ENCODE measurements at places on chromosomes 2 and 18. TPM values are rescaled to one million over a fixed set of nuclear protein-coding genes. Genes with fewer than 3 reads are reported as not detected.

DNA sequence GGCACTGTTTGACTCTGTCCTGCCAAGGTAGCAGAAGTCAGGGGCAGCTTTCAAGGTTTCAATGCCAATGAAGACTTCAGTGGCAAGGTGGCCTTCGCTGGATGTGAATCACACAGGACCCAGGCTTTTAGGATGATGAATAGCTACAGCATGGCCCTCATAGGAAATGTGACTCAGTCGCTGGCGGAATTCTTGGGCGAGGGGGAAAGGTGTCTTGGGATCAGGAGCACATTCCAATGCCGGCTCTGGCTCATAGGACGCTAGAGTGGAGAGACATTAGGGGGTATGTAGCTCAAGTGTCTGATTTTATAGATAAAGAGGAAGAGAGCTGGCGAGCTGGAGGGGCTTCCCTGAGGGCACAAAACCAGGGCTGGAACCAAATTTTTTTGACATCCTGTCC is 68.6 kb downstream of the SMIM21 start:
- no peak for DNase-seq

DNA sequence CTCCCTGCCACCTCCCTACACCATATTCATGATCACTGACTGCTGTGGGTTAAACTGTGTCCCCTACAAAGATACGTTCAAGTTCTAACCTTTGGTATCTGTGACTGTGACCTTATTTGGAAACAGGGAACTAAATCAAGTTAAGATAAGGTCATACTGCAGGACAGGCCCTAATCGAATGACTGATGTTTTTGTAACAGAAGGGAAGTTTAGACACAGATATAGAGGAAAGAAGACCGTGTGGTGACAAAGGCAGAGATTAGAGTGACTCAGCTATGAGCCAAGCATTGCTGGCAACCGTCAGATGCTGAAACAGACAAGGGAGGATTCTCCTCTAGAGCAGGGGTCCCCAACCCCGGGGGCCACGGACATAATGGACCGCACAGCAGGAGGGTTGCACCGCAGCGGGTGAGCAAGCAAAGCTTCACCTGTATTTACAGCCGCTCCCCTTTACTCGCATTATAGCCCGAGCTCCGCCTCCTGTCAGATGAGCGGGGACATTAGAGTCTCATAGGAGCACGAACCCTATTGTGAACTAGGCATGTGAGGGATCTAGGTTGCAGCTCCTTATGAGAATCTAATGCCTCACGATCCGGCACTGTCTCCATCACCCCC is 28.9 kb upstream of the RNF152 start:
- DNase-seq = no peak

DNA sequence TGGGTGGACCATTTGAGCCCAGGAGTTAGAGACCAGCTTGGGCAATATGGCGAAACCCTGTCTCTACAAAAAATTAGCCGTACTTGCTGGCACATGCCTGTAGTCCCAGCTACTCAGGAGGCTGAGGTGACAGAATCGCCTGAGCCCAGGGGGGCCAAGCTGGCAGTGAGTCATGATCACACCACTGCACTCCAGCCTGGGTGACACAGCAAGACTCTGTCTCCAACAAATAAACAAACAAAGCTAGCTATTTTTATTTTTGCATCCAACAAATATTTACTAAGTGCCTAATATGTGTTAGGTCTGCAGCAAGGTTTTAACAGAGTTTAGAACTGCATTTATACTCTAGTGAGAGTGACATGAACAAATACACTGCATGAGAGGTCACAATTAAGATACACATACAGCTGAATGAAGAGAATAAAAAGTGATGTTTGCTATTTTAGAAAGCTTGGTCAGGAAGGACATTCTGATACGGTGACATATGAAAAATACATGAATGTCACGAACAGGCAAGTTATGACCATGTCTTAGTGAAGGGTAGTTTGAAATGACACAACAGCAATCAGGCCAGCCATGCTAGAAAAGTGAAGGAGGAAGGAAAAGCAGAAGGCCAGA is 83.2 kb upstream of the FRZB start:
- peak; percentile 15 for DNase-seq

GRCh38 chr2:199692489-199692888 is 158.5 kb downstream of the FTCDNL1 start:
- DNase-seq = peak; percentile 25

The SERPINB10 gene
- polyA plus RNA-seq = not detected

DNA sequence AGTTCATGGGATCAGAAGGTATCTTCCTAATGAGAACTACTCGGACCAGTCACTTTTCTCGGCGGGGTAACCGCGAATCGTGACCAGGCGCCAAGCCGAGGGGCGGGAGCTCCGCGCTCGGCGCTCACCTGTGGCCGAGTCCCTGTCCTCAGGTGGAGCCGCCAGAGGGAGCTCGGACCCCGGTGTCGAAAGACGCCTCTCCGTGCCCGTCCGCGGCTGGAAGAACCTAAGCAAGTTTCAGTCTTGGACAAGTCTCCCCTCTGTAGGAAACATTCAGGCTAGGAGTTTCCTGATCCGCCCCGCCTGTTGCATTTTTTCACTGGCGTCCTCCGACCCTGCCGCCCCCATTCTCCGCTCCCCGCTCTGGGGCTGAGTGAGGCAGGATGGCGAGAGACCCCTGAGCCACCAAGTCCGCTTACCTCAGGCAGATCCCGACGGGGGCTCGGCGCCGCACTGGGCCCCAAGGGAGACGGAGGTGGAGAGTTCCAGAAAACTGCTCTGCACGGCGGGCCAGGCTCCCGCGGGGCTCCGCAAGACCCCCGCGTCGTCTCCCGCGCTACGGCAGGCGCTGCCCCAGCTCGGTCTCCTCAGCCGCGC is 480 bp downstream of the DSEL start:
- DNase-seq = peak; percentile 95

DNA sequence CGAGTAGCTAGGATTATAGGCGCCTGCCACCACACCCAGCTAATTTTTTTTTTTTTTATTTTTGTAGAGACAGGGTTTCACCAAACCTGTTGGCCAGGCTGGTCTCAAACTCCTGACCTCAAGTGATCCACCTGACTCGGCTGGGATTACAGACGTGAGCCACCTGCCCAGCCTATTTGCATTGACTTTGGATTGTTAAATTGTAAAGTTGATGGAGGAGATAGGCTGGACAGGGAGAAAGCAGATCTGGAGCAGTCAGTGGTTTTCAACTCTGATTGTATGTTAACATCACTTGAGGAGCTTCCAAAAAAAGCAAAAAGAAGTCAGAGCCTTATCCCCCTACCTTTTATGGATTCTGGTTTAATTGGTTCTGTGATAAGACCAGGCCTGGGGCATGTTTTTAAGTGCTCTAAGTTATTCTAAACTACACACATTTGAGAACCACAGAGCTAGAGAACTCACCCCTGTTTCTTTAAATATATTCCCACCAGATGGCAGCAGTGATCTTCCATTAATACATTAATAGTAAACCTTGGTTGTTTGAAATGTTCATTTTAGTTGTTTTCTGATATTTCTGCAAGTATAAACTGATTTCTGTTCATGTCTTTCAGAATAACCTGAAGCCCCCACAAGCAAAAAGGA is 7.5 kb downstream of the C2orf49 start:
- DNase-seq = peak; percentile 69

DNA sequence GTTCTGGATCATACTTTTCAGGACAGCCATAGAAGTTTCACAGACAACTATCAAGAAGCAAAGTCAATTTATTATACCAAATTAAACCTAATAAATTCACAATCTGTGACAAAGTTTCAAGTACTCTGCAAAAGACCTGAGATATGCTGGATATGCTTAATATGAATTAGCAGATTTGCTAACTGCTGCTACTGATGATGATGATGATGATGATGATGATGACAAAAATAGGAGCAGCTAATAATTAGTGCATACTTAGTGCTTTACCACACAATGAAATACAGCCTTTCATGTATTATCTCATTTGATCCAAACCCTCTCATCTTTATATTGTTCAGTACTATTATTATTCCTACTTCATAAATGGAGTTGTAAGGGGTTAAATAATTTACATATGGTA is 215.7 kb upstream of the CYP26B1 start:
- no peak for DNase-seq

The CTAGE1 gene
- polyA plus RNA-seq = 0.60 TPM

The DOK6 gene
- polyA plus RNA-seq = 4.6 TPM

The RGPD3 gene
- not detected for polyA plus RNA-seq
